Articular chondrocyte of knee joint (primary cell): ENCODE measurements at places on chromosomes 1 and 21. TPM values are rescaled to one million over a fixed set of nuclear protein-coding genes. Genes with fewer than 3 reads are reported as not detected.

Gene SMCP
- total RNA-seq = not detected in 2 replicates

Gene HSPA6
- 1.3 and 2.5 TPM in 2 replicates for total RNA-seq

Gene C1orf116
- 0.13 TPM in 1 of 2 replicates, not detected in the other for total RNA-seq

Gene RNF186
- total RNA-seq = not detected in 2 replicates

Gene PRR9
- not detected in 2 replicates for total RNA-seq

Gene EPS15
- total RNA-seq = 74.4 and 87.8 TPM in 2 replicates

Gene AGO1
- total RNA-seq = 22.2 and 23.0 TPM in 2 replicates

Gene PSMA5
- 53.7 and 75.5 TPM in 2 replicates for total RNA-seq

Gene MSH4
- 0.13 and 4.3 TPM in 2 replicates for total RNA-seq

Gene LRRC71
- not detected in 2 replicates for total RNA-seq

Gene EVA1B
- total RNA-seq = 111 and 135 TPM in 2 replicates

Gene SYCP1
- not detected in 2 replicates for total RNA-seq

Gene TRIM45
- total RNA-seq = 1.4 and 1.9 TPM in 2 replicates

Gene BARHL2
- total RNA-seq = not detected in 2 replicates

Gene ATP13A2
- total RNA-seq = 17.6 and 23.8 TPM in 2 replicates

Gene TBX19
- 1.4 and 1.6 TPM in 2 replicates for total RNA-seq

Gene HLCS
- 47.5 and 50.6 TPM in 2 replicates for total RNA-seq

Gene LCE2C
- total RNA-seq = not detected in 2 replicates
